ENCODE measurements at places on chromosomes 2 and 18. TPM values are rescaled to one million over a fixed set of nuclear protein-coding genes. Genes with fewer than 3 reads are reported as not detected.

The CNTNAP5 gene
- 5.0 TPM for total RNA-seq

The NRP2 gene
- total RNA-seq = 258 TPM

The CCDC85A gene
- 16.4 TPM for total RNA-seq

The LAMA3 gene
- 1.7 TPM for total RNA-seq

The CPS1 gene
- total RNA-seq = 31.5 TPM

The LONRF2 gene
- total RNA-seq = not detected

The SCTR gene
- not detected for total RNA-seq

The CCDC178 gene
- 5.3 TPM for total RNA-seq
